Activated naive CD8-positive, alpha-beta T cell treated with anti-CD3 and anti-CD28 coated beads for 36 hours (primary cell): ENCODE measurements at places on chromosomes 5 and 9.

DNA sequence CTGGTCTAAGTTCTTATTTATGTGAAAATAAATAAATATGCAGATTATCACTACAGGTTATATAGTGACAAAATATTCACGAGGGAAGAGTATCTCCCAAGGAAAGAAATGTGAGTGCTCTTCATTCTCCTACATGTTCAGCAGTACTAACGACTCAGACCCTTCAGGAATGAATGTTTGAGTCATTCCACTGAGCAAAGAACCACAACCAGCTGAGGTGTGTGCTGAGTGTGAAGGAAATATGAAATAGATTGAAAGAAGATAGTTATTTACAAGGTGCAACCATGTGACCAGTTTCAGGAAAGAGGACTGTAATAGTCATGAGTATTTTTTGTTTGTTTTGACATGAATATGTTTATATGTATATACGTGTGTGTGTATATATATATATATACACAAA, 228.7 kb downstream of the TUSC1 start:
- no peak for DNase-seq

DNA sequence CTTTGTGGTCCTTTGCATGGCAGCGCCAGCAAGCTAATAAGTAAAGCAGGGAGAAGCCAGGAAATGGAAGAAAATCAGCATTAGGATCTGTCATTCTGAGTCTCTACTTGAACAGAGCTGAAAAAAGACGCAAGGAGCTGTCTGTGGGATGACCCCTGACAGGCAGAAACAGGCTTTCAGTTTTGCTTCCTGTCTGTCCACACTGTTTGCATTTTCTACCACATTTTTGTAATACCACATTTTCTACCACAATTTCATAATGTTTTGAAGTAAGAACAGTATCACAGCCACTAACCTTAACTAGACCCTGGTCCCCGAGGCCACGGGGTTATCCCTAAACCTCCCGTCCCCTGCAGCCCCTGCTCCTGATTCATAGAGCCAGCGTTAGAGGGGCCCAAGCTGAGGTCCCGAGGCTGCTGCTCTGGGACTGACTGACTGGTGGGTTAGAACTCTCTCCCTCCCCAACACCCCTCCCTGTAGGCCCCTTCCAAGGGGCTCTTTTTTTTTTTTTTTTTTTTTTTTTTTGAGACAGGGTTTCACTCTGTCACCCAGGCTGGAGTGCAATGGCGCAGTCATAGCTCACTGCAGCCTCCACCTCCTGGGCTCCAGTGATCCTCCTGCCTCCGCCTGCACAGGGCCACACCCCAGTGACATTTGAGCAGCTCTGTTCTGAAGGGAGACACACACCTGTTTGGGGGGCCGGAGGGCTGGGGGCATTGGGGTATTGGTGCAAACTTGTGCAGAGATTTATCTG, 4.0 kb upstream of the CLIC3 start:
- DNase-seq: peak; percentile 69

GRCh38 chr5:154756868-154757813, 2.0 kb downstream of the LARP1 start:
- peak; percentile 74 for DNase-seq

- DNase-seq: peak; percentile 52
These were observed 86.6 kb downstream of the EHMT1 start for GRCh38 chr9:137705443-137705863.

DNA sequence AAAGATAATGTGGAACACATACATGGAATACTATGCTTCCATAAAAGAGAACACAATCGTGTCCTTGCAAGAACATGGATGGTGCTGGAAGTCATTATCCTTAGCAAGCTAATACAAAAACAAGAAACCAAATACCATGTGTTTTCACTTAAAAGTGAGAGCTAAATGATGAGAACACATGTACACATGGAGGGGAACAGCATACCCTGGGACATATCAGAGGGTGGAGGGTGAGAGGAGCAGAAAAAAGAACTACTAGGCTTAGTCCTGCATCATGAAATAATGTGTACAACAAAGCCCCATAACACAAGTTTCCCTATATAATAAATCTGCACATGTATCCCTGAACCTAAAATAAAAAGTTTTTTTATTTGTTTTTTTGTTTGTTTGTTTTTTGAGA, 855.5 kb upstream of the NUDT12 start:
- no peak for DNase-seq
